Stimulated activated CD4-positive, alpha-beta T cell treated with anti-CD3 and anti-CD28 coated beads, Interleukin-4, amount 100 ng/mL, for 24 hours (primary cell): ENCODE measurements at places on chromosomes 2 and 18.

DNA sequence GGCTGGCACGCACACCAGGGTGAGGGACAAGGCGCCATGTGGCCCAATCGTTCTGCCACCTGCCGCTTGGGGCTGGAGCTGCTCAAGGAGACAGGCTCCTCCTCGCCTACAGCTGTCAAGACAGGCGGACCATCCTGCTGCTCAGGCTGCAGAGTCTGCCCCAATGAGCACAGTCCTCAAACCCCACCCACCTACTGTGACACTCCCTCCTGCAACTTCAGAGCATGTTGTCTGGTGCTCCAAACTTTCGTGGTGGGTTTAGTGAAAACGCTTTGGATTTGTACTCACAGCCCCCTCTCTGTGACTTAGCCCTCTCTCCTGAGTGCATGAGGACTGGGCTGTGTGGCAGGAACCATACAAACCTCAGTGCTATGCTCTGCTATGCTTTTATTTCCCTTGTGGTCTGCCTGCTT is 23.2 kb upstream of the SLC35F6 start:
- peak; percentile 10 for DNase-seq

DNA sequence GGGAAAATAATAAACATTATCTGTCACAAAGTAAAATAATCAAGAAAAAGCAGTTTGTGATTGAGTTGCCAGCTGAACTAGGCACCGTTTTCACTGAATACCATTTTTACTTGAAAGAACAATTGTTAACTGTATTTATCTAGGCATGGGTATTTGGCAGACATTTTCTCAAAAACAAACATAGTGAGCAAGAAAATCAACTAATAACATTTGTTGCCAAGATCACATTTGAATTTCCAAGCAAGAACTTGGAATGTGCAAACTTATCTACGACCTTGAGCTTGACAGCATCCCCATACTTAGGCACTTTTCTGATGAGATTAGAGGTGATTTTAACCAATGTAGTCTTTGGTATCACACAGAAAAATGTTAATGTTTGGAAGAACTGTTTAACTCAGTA is 16.7 kb downstream of the SS18 start:
- no peak for DNase-seq

DNA sequence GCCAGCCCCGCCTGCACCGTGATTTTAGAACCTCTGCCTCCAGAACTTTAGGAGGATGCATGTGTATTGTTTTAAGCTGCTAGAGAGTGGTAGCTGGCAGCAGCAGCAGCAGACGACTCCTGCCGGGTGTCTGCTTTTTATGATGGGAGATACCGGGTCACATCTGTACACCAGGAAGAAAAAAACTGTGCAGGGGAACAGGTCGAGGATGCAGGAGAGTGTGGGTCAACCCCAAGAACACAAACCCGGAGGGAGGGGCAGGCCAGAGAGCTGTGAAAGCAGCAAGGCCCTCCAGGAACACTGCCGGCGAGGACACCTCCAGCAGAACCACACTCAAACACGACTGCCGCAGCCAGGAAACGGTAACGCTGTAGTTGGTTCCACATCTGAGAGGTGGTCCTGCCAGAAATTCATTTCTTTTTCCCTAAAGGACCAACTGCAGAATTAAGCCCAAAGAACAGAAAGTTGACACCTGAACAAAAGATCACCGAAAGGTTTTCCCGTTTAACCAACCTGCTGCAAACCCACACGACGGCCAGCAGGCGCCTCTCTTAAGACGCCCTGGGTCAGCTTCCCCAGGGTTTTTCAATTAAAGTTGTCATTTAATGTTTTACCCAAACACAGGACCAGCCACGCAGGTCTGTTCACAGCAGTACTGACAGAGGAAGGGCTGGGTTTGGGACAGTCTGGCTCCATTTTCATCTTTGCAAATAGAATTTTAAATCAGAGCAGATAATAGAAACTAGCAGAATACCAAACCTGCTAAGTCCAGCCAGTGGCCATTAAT is 60.5 kb downstream of the NDUFA10 start:
- no peak for DNase-seq

GRCh38 chr2:76178610-76179009 is 467.9 kb upstream of the GCFC2 start:
- DNase-seq: no peak

- no peak for DNase-seq
These were observed 135.9 kb upstream of the SERPINE2 start for GRCh38 chr2:224174990-224175389.

- DNase-seq: no peak
These were observed 148.5 kb downstream of the TXNL1 start for GRCh38 chr18:56489893-56490292.

DNA sequence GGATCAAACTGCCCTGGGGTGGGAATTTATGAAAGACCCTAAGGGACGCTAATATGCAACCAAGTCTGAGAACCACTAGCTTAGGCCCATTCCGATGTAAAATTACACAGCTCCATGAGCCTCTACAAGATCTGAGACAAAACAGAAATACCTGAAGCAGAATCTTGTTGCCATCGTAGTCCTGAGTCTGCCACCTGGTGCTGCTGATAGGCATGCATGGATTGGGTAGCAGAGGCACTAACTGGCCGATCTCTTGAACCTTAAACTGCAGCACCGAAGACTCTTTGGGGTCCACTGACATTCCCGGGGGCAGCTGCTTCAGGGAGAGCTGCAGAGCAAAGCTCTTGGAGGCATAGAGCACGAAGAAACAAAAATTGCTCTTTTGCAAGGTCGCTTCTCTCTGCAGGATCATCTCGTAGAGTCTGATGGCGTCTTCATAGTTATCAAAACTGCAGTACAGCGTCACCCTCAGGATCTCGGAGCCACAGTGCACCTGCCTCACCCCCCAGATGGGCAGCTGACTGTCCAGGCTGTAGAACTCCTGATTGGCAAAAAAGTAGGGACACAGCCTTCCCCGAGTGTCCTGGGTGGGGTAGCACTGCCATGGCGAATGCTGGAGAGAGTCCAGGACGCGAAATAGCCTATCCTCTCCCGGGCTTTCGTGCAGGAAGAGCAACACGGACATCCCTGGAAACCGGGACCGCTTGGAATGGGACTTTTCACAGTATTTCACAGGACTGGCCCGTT is 848 bp downstream of the FAM124B start:
- DNase-seq: no peak

DNA sequence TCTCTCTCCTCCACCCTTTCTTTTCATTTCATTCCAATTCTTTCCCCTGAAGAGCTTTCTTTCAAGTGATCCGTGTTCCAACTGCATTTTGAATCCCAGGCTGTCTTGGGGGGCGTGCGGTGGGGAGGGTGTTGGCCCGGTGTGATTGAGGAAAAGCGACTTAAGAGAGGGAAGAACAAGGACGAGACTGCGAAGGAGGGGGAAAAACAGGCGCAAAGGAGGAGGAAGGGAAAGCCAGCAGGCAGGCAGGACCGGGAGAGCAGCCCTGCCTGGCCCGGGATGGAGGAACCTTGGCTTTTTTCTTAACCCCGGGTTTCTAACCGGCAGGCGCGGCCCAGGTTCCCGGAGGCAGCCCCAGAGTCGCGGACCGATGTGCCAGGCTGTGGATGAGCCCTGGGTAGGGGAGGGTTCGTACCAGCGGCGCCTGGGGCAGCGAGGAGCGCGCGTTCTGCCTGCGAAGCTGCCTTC is 1.3 kb downstream of the ADCYAP1 start:
- DNase-seq: no peak

GRCh38 chr2:220076734-220077133 is 449.3 kb downstream of the SLC4A3 start:
- DNase-seq: no peak

DNA sequence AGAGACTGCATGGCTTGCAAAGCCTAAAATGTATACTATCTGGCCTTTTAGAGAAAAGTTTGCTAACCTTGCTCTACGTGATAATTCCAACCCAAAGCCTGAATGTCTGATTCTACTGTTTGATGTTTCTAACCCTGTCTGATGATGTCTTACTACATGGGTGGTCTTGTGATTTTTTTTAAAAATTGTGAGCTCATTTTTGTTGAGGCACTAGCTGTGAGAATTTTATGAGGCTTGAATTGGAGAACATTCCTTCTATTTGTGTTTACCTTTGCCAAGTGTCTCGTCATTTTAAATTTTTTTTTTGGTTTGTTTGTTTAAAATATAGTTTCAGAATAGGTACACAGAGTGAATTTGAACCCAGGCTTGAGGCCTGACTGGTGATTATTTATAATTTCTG is 15.2 kb upstream of the LTBP1 start:
- no peak for DNase-seq

DNA sequence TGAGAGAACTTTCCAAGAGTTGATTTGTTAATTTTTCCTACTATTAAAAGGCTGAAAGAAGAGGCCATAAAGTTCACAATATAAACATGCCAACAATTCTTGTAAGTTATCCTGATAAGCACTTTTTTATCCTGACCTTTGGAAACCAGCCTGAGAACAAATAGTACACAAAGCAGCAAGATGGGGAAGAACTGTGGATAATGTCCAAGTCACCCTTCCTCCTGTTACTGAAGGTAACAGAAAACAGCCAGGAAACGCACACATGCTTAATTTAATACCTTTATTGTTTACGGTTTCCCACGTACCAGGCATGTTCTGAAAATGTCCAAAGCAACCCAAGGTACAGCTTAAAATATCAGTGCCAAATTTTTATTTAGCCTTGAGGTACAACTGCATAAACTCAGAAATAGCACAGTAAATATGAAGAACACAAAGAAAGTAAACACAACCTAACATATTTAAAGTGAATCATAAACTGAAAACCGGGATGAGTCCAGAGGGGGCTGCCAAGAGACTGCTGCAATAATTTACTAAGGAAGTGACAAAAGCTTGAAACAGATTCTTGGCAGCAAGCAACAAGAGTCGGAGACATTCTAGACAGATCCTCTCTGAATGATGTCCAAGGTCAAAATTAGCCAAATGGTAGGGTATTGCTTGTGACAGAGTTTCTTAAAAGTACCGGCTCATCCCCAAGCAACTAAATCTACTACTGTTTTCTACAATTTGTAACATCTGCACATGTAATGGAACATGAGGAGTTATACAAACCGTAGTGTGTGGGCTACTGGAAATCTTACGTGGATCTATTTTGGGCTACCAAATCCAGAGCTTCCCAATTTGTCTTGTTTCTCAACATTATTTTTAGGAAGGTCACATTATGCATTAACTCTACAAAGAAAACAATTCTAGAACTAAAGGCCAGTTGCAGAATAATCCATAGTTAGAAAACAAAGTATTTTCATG is 93.2 kb downstream of the CABYR start:
- DNase-seq: no peak

DNA sequence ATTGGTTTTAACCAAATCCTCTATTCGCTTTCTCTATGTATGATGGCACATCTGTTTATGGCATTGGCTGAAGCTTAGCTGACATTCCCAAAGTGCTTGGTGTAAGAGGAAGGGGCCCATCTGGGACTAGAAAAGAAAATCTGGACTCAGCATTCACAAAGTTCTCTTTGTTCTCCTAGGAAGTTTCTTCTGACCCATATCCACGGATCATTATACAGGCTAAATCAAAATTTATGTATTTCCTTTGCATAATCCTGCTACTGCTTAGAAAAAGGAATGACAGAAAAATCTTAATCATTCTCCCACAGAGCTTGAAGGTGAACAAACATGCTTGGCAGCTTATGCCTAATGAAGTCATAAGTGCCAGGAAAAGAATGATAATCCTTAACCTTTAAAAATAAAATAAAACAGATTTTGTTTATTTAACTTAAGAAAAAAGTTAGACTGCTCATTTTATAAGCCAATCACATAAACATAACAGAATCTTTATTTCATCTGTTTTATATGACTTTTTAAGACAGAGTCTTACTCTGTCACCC is 88.4 kb downstream of the NYAP2 start:
- DNase-seq: no peak

- DNase-seq: no peak
These were observed 9.1 kb upstream of the TPRKB start for GRCh38 chr2:73746015-73746876.

GRCh38 chr18:78538669-78539440 is 440.8 kb upstream of the SALL3 start:
- no peak for DNase-seq

GRCh38 chr2:181411105-181411849 is 45.9 kb upstream of the ITGA4 start:
- DNase-seq: no peak

DNA sequence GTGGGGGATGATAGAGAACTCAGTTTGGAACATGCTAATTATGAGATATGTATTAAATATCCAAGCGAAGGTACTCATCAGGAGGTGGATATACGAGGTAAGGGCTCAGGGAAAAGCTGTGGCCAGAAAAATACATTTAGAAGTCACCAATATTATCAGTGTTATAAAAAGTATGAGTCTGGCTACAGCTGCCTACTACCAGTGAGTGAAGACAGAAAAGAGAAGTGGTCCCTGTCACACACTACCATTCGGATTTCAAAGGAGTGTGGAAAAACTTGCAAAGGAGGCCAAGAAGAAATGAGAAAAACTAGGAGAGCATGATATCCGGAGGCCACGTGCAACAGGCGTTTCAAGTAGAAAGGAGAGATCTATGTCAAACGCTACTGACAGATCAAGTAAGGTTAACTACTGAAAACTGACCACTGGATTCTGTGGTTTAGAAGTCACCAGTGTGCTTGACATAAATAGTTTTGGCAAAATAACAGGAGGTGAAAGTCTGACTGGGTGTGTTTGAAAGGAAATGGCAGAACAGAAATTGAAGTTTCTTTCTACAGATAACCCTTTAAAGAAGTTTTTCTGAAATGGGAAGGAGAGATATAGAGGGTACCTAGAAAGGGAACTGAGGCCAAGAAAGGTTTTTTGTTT is 118.7 kb upstream of the DNMT3A start:
- no peak for DNase-seq

DNA sequence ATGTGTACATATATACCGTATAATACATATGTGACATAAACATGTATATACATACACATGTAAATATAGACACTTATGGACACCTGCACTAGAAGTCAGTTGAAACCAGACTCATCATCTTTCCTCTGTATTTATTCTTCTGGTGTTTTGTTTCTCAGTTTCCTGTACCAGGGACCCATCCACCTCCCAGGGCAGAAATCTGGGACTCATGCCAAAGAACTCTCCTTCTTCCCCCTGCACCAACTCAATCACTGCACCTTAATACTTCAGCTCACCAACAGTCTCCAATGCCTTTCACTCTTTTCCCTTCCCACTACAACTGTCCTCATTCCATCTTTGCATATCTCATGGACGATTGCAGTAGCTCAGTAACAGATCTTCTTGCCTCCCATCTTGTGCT is 428.0 kb downstream of the FBXO15 start:
- no peak for DNase-seq

DNA sequence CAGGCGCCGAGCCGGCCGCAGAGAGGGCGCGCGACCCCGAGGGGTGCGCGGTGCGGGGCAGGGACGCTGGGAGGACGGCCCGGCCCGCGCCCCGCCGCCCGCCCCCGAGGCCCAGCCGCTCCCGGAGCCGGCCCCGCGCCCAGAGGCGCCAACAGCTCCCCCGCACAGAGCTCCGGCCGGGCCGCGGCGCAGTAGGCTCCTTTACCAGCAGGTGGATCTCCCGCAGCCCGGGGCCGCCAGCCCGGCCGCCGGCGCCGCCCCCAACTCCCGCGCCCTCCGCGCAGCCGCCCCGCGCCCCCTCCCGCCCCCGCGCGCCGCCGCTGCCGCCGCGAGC is 258 bp downstream of the MGAT4A start:
- peak; percentile 68 for DNase-seq
